ENCODE measurements at places on chromosomes 12 and 14.

DNA sequence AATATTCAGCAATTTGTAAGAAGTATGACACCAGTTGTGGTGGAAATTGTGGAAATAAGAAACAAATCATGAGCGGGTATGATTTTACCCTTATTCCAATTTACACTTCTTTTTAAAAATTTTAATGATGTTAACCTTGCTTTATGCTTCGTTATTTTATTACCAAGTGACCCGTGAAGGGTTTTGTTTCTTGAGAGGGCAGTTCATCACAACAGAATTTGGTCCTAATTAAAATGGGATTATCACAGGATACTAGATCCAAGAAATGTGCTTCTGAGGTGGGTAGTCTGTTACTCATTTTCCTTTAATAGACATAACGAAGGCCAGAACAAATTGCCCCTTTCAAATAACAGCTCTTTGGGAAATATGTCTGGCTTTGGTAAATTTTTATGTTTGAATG is 25.5 kb upstream of the RASSF8 start:
- DNase-seq = no peak

DNA sequence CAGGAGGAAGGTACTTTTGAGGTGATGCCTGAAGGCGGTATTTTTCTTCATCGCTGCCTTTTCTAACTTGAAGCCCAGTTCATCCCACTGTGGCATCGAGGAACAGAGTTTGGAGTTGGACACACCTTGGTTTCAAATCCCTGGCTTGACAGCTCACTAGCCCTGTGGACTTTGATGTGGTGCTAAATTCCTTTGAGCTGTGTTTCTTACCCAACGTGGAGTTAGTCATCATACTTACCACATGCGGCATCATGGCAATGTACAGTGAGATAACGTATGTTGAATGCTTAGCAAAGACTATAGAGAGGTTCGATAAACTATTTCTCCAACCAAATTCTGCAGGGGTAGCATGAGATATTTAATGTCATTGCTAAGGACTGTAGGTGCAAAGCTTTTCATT is 3.4 kb downstream of the PLEKHG3 start:
- DNase-seq = no peak

DNA sequence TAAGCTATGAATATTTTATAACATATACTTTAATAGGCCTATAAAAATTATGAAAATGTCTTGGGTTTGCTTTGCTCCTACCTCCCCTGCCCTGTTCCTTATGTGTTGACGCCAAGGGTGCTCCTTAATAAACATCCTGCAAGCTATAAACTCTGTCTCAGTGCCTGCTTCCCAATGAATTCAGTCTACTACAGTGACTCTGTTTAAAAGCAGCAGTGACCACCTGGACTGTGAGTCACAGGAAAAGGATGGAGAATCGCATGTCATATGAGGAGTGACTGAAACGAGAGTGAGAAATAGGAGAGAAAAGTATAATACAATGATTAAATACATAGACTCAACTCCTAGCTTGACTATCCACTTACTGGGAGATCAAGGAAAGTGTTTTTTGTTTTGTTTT is 41.1 kb upstream of the CFAP54 start:
- no peak for DNase-seq

DNA sequence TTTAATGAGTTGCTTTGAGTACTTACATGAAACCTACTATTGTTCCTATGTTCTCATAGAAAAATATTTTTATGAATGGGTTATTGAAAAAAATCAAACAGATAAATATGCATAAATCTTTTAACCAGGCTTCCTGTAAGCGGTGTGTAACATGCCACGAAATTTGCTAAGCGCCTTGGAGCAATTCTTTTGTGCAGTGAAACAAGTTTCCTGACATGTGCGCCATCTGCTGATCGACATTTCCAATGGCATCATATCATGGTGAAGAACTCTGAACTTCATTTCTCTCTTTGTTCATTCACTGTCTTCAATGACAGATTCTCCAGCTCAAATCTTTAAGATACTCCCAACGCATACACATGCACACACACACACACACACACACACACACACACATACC is 145.6 kb upstream of the NAV3 start:
- DNase-seq = no peak

- no peak for DNase-seq
These were observed 169.8 kb downstream of the PRKCH start for GRCh38 chr14:61491224-61491623.

DNA sequence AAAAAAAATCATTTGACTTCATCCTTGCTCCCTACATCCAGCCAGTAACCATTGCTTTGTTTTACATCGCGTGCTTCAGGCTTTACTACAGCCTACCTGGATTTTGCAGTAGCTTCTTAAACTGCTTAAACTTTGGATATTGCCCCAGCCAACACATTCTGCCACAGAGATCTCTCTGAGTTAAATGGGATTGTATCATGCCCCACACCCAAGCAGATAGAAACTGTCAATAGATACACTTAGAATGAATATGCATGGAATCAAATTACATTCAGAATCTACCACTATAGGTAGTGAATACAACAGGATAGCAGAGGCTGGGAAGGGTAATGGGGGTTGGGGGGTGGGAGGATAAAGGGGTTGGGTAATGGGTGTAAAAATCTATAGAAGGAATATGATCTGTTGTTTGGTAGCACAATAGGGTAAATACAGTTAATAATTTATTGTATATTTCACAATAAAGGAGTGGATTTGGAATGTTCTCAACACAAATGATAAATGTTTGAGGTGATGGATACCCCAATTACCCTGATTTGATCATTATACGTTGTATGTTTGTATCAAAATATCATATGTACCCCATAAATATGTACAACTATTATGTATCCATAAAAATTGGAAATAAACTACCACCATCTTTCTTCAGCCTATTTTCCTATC is 2.7 kb upstream of the MYRFL start:
- DNase-seq = no peak

Data from stimulated activated CD4-positive, alpha-beta T cell treated with anti-CD3 and anti-CD28 coated beads, Interleukin-2, amount 100 ng/mL, for 24 hours (primary cell).